ENCODE measurements at places on chromosomes 3 and 15.

DNA sequence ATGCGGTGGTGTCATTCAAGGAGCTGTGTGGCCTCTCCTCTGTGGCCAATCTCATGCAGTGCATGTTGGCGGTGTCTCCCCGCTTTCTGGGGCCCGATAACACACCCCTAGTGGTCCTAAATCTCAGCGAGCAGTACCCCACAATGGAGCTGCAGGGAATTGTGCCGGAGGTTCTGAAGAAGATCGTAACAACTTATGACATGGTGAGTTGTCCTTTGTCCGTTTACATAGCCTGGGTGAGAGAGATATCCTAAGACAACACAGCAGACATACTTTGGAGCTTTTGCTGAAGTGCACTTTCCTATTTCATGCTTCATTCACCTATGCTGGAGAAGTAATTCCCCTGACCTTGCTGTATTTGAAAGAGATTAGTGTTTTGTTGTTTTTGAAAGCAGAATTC lies 130.0 kb downstream of the PLCL2 start:
- DNase-seq: no peak

DNA sequence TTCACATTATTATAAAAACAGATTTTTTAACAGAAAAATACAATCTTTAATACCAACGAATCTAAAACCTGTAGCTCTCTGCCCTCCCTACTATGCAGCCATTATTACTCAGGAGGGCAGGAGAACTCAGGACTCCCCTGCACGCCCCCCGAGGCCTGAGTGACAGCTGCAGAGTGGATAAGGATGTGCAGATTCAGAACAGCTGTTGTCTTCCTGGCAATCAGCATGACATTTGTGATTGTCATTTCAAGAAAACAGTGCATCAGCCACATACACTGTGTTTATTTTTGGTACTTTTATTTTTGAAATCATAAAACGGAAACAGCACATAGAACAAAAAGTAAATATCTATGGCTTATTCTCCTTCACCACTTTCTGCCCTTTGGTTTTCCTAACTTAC lies 450.8 kb downstream of the OCA2 start:
- no peak for DNase-seq

DNA sequence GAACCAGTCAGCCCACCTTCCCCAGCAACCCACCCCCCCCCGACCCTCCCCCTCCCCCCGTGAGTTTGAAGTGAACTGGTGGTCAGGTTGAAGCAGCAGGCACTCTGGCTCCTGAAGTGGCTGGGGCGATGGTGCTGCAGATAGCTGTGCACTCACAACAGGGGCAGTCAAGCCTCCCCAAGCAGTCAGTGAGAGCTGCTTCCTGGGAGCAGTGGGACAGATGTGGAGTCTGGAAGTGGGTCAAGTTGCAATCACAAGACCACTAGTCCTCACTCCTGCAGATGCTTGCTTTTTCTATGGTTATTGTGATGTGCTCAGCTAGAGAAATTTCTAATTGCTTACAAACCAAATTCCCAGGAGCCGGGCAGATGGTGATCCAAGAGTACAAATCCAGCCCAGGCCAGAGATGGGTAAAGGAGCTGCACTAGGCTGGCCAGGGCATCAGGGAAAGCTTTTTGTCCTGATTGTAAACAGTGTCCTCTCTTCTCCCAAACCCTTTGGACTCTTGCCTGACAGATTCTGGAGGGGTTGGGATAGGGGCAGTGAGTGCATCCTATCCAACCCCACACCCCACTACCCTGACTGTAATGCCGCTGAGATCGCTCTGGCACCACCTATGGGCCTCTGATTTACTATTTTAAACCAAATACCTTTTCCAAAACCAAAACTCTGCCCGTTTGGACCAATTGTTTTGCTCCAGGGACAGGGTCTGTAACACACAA lies 9.8 kb upstream of the CLPX start:
- no peak for DNase-seq

DNA sequence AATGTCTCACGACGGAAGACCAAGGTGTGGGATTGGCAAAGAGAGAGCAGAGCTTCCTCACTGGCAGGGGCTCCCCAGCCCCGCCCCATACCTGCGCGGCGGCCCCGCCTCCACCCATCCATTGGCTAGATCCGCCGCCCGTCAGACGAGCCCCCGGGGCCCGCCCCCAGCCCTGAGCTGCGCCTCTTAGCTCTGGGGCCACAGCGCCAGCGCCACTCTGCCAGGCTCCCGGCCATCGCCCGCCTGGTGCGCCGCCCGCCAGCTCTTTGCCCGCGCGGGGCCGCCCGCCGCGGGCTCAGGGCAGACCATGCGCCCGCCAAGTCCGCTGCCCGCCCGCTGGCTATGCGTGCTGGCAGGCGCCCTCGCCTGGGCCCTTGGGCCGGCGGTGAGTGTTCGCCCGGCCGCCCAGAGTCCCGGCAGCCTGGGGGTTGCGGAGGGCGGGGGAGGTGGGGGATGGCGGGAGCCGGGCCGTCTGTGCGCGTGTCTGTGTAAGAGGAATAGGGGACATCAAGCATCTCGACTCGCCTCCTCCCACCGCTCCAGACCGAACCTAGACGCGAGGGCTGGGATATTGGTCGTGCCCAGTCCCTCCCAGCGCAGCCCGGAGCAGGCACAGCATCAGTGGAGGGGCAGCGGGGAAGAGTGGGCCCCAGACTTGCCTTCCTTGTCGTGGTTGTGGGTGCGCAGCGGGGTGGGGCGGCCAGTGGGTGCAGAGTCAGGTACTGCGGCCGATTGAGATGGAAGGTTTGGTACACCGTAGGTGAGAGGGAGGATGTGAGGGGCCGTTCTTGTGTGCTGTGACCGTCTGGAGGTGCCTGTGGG lies at the start of gene VIPR1:
Gene VIPR1, plus strand, starts transcription at position 215 of the 822 bp plus-strand sequence. Its CDS starts 93 bp downstream, at position 308.
- peak; percentile 51 for DNase-seq

- no peak for DNase-seq
Observed at GRCh38 chr3:149234671-149235245, 13.1 kb upstream of the CP start.

DNA sequence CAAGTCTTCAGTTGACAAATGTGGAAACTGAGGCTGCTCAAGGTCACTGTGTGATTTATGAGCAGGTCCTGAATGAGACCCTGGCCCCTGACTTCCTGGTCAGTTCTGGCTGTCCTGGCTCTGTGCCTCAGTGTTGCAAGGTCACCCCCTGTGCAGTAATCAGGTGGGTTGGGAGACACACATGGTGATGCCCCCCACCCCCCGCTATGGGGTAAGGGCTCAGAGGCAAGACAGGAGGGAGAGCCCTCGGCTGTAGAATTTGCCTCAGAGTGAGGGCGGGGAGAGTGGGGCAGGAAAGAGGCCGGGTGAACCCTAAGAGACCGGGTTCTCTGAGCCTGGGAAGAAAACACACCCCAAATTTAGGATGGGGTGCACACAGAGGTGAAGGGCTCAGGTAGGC lies 98.5 kb downstream of the MEGF11 start:
- no peak for DNase-seq

- no peak for DNase-seq
Observed at GRCh38 chr15:81388436-81388770, 14.4 kb upstream of the TMC3 start.

- DNase-seq: peak; percentile 71
Observed at GRCh38 chr3:114290911-114291901, 2.6 kb upstream of the TIGIT start.

DNA sequence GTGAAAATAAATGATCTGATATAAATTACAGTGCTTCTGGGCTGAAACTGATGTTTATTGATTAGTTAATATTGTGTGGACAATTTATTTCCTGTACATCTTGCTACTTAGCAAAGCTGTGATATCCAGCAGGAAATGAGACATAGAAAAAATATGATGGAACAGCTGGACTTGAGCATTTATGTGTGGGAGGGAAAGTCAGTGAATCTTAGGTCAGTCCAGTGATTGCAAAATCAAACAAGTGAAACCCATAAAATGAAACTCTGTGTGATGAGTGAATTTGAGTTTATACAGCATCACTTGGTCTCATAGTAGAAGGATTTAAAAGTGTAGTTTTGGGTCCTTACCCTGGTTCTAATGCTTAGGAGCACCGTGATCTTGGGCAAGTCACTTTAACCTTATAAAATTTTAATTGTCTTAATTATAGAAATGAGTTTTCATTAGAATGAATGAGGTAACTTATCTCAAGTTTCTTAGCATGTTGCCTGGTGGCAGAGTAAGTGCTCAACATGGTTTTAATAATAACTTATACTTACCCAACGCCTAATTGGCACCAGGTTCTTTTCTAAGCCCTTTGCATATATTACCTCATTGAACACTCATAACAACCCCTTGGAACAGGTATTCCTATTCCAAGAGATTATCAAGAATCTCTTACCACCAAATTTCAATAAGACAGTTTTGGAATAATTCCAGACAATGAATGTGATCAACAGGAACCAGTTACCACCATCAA lies 194.6 kb downstream of the ADAMTSL3 start:
- peak; percentile 0 for DNase-seq

DNA sequence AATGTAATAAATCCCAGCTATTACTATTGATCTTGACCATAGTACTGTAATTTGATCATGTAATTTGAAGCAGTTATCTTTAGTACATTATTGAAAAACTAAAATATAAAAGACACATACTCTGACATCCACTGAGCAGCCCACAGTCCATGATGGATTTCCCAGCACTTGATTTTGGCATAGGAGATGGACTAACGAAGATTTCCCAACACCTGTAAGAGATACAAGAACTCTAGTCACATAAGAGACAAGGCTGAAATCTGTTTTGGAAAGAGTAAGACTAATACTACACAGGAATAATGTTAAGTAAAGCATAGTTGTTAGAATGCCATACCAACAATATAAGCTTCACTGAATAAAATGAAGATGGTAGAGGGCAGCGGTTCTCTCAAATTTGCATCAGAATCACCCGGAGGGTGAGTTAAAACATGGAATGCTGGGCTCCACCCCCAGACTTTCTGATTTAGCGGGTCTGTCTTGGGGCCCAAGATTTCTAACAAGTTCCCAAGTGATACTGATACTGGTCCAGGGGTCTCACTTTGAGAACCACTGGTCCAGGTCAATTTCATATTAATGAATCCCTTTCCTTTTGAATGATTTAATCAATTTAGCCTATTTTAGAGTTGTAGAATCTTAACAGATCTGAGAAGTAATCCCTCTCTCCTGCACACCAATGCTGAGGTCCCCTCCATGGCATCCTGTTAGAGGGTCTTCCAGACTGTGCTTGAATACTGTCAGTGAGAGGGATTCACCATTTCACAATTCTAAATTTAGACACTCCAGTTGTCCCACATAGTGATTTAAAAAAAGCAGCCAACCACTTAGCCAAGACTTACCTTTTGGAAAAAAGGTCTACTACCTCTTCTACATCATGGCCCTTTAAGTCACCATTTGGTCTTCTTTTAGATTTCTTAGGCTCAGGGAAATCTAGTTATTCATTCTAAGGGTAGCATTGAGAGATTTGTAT lies 11.5 kb downstream of the RABL3 start:
- DNase-seq: no peak

DNA sequence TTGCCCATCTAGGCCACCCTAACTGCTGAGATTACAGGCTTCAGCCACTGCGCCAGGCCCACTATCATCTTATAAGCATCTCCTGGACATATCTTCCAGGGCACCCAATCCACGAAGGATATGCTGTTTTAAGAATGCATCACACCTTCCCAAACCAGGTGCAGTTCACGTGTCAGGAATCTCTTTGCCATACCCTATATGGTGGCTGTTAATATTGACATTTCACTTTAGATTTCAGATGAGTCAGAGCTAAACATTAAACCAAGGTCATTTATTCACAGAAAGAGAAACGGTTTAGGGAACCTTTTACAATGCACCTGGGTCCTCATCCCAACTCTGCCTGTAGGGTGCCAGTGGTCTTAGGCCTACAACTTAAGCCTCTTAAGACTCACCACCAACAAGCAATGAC lies 85.7 kb downstream of the TBL1XR1 start:
- DNase-seq: no peak

- no peak for DNase-seq
Observed at GRCh38 chr3:185363662-185364203, 797 bp downstream of the MAP3K13 start.

GRCh38 chr15:61621146-61621545 lies 392.0 kb upstream of the RORA start:
- DNase-seq: peak; percentile 49

- DNase-seq: no peak
Observed at GRCh38 chr3:146968204-146968651, 363.1 kb upstream of the PLSCR5 start.

DNA sequence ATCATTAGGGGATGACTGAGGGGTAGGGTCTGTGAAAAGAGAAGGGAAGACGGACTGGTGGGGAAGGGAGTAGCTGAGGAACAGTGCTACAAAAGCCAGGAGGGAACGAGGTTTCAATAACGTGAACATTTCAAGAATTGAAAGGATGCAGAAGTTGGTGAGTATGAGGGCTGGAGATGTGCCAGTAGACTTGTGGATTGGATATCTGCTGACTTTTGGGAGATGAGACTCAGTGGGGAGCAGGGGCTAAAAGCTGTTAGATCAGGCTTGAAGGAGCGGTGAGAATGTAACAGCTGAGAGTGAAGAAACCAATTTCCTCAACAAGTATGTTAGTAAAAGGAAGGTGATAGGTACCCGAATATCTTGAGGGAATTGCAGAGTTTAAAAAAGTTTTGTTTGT lies 65.2 kb downstream of the GTPBP8 start:
- DNase-seq: no peak

Data from dermis blood vessel endothelial cell (primary cell).